Mesendoderm (in vitro differentiated cells): ENCODE measurements at places on chromosomes 3 and 15.

- DNase-seq = no peak
These were observed 6.5 kb downstream of the ALAS1 start for GRCh38 chr3:52204337-52205073.

- DNase-seq = peak; percentile 47
These were observed 351 bp downstream of the INSYN1 start for GRCh38 chr15:73752806-73753193.

GRCh38 chr3:5214352-5214751, 26.8 kb downstream of the EDEM1 start:
- DNase-seq = no peak

- no peak for DNase-seq
These were observed 365.7 kb downstream of the GABRG3 start for GRCh38 chr15:27336676-27337075.

- DNase-seq = no peak
These were observed 990 bp upstream of the ZNF148 start for GRCh38 chr3:125375950-125376679.

GRCh38 chr3:32392536-32393302, 1.1 kb downstream of the CMTM7 start:
- no peak for DNase-seq

DNA sequence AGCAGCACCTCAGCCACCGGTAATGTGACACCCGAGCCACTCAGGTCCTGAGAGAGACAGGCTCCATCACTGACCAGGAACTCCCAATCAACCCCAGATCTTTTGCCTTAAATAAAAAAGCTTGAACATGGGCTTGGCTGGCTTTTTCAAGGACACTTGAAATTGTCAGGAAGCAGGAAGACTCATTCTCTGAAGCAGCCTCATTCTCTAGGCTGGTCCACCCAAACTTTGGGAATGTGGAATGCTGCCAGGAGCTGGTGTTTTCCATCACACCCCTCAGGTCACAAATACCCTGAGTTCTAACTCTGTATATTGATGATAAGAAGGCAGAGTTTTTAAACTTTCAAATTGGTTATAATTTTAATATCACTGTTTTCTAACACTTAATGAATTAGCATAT, 17.0 kb downstream of the CXCR6 start:
- no peak for DNase-seq

- DNase-seq = no peak
These were observed 65.1 kb upstream of the KLF13 start for GRCh38 chr15:31261266-31262142.

DNA sequence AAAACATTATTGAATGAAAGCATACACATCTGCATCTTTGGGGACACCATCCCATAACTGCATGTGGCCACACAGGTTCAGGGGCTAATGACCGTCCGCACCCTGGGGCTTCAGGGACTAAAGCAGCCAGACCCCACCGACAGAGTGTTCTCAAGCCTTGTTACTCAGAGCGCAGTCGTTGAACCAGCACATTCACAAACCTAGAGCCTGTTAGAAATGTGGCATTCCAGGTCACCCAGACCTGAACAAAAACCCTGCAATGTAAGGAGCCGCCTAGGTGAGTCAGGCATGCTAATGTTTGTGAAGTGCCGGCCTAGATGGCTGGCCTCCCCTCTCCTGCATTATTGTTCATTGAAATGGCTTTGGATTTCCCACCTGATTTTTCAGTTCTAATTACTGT, 52.3 kb upstream of the HACD2 start:
- peak; percentile 76 for DNase-seq

- DNase-seq = peak; percentile 80
These were observed 3.6 kb upstream of the CLDN16 start for GRCh38 chr3:190384309-190384756.

DNA sequence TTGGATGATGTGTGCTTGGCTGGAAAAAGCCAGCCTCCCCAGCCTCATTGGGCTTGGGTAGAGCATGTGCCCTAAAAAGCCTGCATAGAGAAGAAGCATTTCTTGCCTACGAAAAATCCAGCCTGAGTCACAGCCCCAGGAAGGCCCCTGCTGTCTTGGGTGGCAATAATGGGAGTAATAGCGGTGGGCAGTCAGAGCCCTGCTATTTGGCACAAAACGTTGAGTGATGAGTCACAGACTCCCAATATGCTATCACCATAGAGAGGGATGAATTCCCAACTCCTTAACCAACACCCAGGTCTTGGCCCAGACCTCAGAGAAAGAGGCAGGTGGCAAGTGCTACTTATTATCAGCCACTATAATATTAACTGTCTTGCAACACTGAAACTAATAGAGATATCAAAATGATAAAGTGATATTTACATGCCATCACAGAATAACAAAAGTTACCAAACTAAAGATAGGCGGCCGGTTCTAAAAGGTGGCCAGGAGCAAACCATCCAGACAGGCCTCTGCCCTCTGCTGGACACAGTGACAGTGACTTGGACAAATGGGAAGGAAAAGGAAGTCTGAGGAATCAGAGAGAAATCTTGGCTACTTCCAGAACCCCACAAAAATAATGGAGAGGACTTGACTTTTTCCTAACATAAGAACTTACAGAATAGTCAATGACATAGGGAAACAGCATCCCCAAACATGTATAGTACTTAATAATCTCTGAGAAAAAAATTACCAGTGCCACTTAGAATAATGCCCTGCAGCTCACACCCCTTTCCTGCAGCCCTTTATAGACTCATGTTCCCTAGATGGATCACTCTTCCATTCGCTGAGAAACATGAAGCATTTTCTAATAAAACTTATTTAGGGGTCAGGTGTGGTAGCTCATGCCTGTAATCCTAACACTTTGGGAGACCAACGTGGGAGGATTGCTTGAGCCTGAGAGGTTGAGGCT, 51.9 kb upstream of the MUC13 start:
- peak; percentile 78 for DNase-seq

DNA sequence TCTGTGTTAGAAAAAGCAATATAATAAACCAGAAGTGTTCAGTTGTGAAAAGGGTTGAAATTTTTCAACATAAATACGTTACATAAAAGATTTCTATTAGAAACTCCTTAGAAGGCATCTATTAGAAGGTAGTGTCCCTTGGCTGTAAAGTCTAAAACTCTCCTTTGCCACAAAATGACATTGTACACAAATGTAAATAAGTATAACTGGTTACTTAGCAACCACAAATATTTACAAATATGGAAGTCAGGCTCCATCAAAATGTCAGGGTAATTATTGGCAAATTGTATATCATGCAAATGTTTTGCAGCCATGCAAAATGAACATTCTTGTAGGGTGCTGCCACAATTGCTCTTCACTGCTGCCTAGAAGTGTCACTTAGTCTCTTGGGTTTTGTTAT, 419.1 kb upstream of the CDIN1 start:
- no peak for DNase-seq

GRCh38 chr3:70824773-70825172, 512.3 kb upstream of the MDFIC2 start:
- no peak for DNase-seq

DNA sequence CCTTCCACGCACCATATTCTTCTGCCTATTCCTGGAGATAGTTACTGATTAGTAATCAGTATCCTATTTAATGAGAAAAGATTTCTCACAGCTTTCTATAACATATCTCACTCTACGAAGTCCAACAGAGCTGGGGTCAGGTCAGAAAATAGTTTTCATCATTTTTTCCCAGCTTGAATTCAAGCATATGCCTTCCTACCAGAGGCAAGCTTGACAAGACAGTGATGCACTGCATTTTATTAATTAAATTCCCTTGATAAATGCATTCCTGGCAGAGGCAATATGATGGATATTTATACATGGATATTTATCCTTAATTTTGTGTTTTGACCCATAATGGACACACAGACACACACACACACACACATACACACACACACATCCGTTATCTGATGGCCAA, 961.4 kb downstream of the EPHA3 start:
- DNase-seq = no peak

DNA sequence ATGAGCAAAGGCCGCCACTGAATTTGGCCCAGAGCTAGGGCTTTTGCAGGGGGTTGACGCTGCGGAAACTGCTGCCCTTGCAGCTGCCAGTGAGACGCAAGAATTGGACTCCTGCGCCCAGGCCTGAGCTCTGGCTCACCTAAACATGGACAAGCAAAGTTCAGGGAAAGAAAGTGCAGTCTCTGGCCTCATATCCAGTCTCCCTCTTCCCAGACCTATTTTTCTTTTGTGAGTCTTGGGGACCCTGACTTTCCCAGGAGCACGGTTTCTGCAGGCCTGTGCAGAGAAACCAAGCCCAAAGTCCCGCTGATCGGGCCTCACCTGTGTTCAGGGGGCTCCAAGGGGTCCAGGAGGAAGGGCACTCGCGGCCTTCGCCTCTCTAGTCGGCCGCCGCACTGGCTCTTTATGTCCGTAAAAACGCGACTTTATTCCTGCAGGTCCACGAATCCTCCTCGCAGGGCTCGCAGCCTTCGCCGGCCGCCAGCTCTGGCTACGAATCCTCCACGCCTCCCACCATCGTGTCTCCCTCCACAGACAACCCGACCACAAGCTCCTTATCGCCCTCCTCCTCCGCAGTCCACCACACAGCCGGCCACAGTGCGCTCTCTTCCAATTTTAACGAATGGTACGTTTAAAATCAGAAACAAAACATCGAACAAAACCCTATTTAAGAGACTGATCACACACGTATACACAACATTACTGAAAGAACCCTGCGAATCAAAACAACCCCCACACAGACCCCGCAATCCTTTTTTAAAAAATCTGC, 3.9 kb downstream of the ZIC1 start:
- DNase-seq = peak; percentile 74

- DNase-seq = no peak
These were observed 210.7 kb upstream of the DPH6 start for GRCh38 chr15:35756623-35757022.

DNA sequence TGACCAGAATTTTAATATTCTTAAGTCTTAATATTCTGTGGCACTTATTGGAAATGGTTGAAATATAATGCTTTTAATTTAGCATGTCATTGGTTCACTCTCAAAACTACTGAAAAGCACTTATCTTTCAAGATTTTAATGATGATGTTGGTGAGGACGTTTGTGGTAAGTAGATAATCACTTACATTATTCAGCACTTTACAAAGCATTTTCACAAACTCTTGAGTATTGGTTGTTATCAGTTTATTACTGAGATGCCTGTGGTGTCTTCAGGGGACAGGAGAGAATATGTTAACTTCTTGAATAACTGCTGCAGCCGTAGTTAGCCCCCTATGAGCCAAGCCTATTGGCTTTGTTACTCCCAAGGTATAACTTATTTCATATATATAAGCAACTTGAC, 15.2 kb downstream of the TGFBR2 start:
- DNase-seq = peak; percentile 38

- DNase-seq = no peak
These were observed 94.3 kb downstream of the AQP9 start for GRCh38 chr15:58232281-58233065.

DNA sequence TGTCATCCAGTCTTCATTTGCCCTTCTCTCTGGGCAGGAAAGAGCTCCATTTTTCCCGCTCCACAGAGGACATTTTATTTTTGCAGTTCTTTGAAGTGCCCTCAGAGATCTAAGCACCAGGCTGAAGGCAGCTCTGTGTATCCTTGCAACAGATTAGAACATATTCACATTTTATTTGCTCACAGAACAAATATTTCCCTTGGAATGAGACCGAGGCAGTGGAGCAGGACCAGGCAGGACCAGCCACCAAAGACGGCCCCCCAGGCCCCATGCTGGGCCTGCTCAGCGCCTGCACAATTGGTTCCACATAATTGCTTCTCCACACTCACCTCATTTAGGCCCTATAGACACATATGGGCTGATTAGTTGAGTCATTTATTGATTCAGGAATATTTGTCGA, 15.7 kb upstream of the ETV5 start:
- DNase-seq = no peak

DNA sequence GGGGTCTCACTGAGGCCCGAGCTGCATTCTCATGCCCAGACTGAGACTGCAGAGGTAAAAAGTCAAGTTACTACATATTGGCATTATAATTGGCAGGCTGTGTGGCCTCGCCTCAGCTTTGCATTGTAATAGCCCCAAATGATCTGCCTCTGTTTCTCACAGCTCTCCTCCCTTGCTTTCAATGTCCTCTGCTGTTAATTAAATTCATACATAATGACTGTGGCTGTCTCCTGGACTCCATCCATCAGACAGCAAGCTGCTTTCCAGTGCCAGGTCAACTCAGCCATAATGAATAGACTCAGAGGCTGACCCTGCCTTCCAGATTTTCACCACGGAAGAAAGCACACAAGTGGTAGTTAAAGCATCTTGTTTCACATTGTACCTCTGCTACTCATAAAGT, 7.6 kb upstream of the RTP4 start:
- DNase-seq = no peak

DNA sequence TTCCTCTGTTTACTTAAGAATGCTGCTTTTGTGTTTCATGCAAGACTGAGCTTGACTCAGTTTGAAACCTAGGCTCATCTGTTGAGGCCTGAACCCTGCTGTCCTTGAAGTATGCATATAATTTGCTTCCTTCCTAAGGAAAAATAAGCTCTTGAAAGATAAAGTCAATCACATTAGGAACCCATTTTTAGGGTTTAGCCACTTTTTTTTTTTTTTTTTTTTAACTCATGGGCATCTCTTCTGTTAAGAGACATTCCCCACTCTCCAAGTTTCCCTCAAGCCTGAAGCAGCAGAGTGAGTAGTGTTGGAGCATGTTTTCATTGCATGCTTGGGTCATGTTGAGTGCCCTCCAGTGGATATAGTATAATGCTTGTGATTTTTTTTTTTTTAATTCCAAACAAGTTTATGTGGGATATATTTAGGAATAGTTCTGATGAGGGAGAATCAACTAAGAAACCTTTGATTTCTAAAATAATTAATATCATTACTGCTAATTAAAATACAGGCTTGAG, 3.6 kb downstream of the CTNNB1 start:
- DNase-seq = peak; percentile 84

DNA sequence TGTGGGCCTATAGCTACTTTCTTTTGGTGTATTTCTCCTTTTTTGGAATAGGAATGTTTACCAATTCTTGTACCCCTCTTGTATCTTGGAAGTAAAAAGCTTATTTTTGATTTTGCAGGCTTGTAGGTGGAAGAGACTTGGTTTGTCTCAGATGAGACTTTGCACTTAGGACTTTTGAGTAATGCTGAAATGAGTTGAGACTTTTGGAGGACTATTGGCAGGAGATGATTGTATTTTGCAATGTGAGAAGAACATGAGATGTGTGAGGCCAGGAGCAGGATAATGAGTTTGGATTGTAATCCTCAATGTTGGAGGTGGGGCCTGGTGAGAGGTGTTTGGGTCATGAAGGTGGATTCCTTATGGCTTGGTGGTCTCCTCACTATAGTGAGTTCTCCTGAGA, 106.3 kb downstream of the KBTBD8 start:
- no peak for DNase-seq

DNA sequence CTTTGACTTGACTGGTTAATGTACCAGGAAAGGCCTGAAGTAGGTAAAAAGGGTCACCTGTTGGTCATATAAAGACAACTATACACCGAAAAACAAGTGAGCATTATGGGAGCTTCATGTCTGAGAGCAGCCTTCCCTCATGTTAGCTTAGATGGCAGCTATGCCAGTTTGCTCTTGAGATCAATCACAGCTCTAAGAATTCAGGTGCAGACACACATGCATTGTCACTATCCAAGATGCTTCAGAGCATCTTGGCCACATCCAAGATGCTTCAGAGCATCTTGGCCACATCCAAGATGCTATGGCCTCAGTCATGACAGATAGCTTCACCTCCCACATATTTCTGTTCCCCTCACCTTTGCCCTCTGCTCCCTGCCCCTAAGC, 15.5 kb downstream of the ZNF80 start:
- DNase-seq = no peak
